ENCODE measurements at places on chromosomes 11 and 22.

- DNase-seq = no peak
These were observed 17.1 kb downstream of the YPEL1 start for GRCh38 chr22:21718499-21718898.

- no peak for DNase-seq
These were observed 50.3 kb downstream of the TBC1D22A start for GRCh38 chr22:46812788-46813187.

GRCh38 chr11:64089493-64089892 lies 53.8 kb downstream of the FLRT1 start:
- no peak for DNase-seq

GRCh38 chr22:19978748-19979147 lies 37.1 kb upstream of the TXNRD2 start:
- DNase-seq = no peak

GRCh38 chr11:110524238-110524637 lies 94.5 kb downstream of the FDX1 start:
- no peak for DNase-seq

DNA sequence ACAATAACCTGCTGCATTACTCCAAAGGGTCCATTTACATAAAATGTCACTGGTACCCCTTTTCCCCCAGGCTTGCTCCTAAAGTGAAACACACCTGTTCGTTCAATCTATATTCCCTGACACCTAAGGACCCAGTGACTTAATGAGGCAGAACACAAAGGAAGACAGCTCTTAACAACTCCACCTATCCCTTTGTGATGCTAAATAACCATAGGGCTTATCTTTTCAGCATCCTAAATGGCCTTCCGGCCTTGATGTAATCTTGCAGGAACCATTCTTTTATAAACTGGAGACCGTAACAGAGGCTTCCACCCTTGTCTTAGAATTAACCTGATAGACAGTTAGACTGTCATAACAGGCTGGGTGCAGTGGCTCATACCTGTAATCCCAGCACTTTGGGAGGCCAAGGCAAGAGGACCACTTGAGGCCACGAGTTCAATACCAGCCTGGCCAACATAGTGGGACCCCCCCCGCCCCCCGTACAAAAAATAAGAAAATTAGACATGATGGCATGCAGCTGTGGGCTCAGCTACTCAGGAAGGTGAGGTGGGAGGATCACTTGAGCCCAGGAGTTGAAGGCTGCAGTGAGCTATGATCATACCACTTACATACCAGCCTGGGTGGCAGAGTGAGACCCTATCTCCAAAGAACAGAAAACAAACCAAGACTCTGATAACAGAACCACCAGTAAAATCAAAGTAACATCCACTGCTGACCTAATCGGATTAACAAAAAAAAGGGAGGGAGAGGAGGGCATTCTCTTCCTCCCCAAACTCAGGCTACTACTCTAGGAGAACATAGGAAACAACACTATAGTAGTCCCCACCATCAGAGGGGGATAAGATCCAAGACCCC lies 5.1 kb downstream of the CHEK2 start:
- no peak for DNase-seq

- DNase-seq = no peak
These were observed 40.6 kb downstream of the PARVA start for GRCh38 chr11:12417691-12418611.

DNA sequence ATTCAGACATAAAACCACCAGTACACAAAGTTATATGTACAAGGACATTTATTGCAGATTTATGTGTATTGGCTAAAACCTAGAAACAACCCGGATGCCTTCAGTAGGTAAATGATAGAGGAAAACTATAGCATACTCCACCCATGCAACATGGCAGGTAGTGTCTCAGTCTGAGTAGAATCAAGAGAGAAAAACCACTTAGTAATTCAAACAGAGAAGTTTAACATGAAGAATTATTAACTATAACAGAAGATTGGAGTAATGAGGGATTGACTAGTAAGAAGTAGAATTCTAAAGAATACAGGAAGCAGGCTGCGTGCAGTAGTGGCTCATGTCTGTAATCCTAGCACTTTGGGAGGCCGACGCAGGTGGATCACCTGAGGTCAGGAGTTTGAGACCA lies 16.2 kb upstream of the SPTY2D1 start:
- no peak for DNase-seq

DNA sequence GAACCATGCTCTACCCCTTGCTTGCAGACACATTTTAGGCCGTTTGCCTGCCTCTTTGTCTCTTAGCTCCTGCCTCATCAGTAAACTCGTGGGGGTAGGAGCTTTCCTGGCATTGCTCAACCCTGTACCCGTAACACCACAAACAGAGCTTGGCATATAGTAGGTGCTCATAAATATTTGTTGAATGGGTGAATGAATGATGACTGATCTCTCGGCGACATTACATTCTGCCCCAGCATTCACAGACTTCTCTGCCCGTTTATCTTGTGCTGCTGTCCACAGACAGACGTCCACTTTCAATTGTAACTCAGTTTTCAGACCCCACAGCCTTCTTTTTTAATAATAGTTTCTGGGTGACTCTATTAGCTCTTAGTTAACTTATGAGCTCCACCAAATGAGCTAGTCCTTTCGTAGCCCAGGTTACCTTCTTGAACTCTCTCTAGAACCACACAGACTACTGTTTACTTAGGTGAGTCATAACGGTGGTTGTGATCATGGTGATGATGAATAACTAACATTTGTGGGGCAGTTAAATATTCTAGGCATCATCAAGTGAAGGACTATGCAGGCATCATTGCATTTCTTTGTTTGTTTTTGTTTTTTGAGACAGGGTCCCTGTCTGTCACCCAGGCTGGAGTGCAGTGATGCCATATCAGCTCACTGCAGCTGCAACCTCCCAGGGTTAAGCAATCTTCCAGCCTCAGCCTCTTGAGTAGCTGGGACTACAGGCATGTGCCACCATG lies 188.4 kb downstream of the ADAMTS15 start:
- peak; percentile 24 for DNase-seq

DNA sequence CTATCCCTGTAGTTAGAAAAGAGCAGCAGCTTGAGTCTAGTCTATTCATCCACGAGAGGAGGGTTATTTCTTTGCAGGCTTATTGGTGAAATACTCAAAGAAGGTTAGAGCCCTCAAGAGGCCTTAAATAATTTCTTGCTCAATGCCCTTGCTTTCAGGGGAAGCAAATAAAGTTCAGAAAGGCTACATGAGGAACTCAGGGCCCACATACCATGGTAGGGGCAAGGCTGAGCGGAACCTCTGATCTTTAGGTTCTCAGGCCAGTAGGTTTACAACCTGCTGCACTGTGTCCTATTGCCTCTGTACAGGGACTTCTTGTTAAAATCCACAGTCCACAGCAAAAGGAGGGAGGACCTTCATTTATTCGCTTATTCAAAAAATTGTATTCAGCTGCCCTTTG lies 101.7 kb downstream of the ADAMTS15 start:
- DNase-seq = no peak

- DNase-seq = no peak
These were observed 1.1 kb downstream of the RRP8 start for GRCh38 chr11:6602096-6602940.
